Body of pancreas (tissue), 4 donors: ENCODE measurements at places on chromosomes 3 and 15. TPM values are rescaled to one million over a fixed set of nuclear protein-coding genes. Genes with fewer than 3 reads are reported as not detected.

- DNase-seq = no peak
- no peaks in the 10 kb centered on the region for H3K36me3 ChIP-seq
- no peaks in the 10 kb centered on the region for H3K27me3 ChIP-seq
- H3K4me1 ChIP-seq = no peaks in the 10 kb centered on the region
These were observed 29.7 kb downstream of the MRPS11 start for GRCh38 chr15:88497109-88497765.

GRCh38 chr3:24004171-24004938 lies 59.3 kb downstream of the NR1D2 start:
- H3K27me3 ChIP-seq = no peaks in the 10 kb centered on the region
- no peak for DNase-seq
- no peak overlapping the region for H3K27ac ChIP-seq
- no peaks in the 10 kb centered on the region for H3K4me1 ChIP-seq
- no peaks in the 10 kb centered on the region for H3K36me3 ChIP-seq

- DNase-seq = no peak
- H3K27ac ChIP-seq = no peak overlapping the region
- no peaks in the 10 kb centered on the region for H3K27me3 ChIP-seq
These were observed 17.5 kb downstream of the LMCD1 start for GRCh38 chr3:8519156-8519555.

The IGF1R gene
- 55.7 TPM for total RNA-seq

- no peaks in the 10 kb centered on the region for H3K27me3 ChIP-seq
- H3K36me3 ChIP-seq = no peaks in the 10 kb centered on the region
- H3K4me3 ChIP-seq = no peak overlapping the region
- peak overlapping the region; percentile 57 for H3K27ac ChIP-seq
- H3K4me1 ChIP-seq = peaks cover 40% of the 10 kb centered on the region
- DNase-seq = no peak
These were observed 5.1 kb downstream of the PHLDB2 start for GRCh38 chr3:111863942-111864694.

DNA sequence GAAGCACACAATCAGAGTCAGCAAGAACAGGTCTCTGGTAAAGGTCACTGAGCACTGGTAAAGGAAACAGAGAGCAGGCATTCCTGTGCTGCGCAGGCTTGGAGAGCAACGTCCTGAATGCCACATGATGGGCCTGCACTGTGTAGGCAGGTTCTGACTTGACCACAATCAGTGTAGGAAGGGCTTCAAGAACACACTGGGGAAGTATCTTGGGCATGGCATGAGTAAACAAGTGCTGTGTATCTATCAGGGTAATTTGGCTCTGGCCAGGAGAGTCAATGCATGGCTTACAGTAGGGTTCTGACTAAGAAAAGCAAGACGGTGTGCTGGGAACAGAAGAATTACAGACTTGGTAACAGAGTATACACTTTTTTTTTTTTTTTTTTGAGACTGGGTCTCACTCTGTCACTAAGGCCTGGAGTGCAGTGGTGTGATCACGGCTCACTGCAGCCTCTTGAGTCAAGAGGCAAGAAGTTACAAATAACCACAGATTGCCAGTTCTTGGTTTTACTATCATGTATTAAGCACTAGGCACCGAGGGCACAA lies 30.6 kb downstream of the TBC1D2B start:
- no peaks in the 10 kb centered on the region for H3K27me3 ChIP-seq
- no peak for DNase-seq
- peaks cover 47% of the 10 kb centered on the region for H3K4me1 ChIP-seq
- H3K36me3 ChIP-seq = peaks cover 6% of the 10 kb centered on the region

- DNase-seq = no peak
- no peaks in the 10 kb centered on the region for H3K36me3 ChIP-seq
- H3K27ac ChIP-seq = no peak overlapping the region
- no peaks in the 10 kb centered on the region for H3K4me1 ChIP-seq
- H3K4me3 ChIP-seq = no peak overlapping the region
These were observed 470.3 kb upstream of the FRG2C start for GRCh38 chr3:75193797-75194196.

DNA sequence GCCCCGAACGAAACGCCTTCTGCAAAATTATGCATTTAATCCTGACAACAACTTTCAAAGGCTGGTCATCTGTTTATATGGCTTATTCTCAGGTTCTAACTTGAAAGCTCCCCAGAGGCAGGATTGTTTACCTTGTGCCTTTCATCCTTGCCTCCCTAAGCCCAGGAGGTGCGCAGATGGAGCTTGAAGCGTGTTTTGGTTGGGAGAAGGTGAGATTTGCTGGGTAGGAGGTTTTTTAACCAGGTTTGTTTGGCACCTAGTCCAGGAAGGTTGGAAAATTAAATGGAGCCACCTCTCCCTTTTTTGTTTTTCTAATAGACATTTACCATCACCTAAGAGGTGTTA lies 675 bp downstream of the TSEN2 start:
- H3K4me1 ChIP-seq = peaks cover 19% of the 10 kb centered on the region
- no peak for DNase-seq
- H3K27ac ChIP-seq = peak overlapping the region; percentile 84
- H3K36me3 ChIP-seq = no peaks in the 10 kb centered on the region

DNA sequence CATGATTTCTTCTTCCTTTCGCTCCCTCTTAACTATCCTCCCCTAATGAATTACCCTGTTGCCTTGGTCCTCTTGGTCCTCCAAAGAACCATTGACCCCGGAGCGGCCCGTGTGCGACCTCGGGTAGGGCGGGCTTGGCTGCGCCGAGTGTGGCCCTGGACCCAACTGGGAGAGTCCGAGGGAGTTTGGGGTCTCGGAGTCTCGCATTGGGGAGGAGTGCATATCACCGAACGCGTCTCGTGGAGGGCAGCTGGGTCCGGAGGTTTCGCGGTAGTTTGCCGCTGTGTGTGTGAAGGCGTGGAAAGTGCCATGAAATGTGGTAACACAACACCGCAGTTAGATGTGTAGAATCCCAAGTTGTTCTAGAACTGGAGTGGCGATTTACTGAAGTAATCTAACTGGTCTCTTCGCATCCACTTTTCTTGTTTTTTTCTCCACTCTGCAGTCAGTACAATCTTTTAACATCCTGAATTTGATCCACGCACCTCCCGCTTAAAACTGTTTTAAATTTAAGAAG lies 363 bp downstream of the GTF2E1 start:
- peak overlapping the region; percentile 74 for H3K27ac ChIP-seq
- no peak for DNase-seq
- H3K27me3 ChIP-seq = no peaks in the 10 kb centered on the region
- H3K4me3 ChIP-seq = peak overlapping the region; percentile 91

DNA sequence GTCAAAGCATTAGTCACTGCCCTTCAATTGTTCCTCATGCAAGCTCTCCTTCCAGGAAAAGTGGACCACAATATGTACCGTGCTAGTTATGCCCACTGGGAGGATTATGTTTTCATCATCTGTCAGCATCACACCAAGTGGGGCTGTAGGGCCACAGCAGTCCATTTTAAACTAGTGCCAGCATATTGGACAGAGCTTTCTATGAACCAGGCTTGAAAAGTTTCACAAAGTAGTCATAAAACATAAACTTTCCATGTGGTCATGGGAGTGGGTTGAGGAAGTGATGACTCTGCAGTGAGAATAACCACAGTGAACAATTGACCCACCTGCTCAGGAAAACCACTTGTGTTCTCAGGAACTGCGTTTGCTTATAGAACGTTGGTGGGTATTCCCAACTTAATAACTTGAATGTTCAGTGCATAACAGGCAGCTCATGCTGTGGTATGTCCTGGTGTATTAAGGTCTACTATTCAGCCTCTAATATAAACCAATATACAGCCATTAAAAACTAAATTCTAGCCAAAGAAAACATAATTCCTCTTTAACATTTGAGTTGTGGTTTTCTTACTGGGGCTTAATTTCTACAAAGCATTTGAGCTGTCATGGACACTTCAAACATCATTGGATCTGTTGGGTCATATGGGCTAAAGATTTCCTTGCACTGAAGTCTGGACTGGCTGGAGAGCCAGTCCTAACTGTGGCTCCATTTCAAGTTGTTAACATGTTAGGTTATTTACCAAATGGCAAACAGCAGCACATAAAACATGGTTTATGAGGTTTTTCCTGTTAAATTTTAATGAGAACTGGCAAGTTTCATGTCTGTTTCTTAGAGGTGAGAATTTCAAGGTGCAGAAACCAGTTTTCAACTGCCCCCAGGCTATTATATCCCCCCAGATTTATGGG lies 274.1 kb downstream of the OTOL1 start:
- H3K36me3 ChIP-seq = no peaks in the 10 kb centered on the region
- H3K27ac ChIP-seq = no peak overlapping the region
- H3K4me1 ChIP-seq = no peaks in the 10 kb centered on the region
- H3K27me3 ChIP-seq = no peaks in the 10 kb centered on the region
- no peak overlapping the region for H3K4me3 ChIP-seq
- no peak for DNase-seq

The CCNB2 gene
- 0.26 TPM for total RNA-seq

GRCh38 chr15:94584833-94585244 lies 353.5 kb downstream of the MCTP2 start:
- DNase-seq = no peak
- no peaks in the 10 kb centered on the region for H3K27me3 ChIP-seq
- no peak overlapping the region for H3K4me3 ChIP-seq

- H3K36me3 ChIP-seq = no peaks in the 10 kb centered on the region
- H3K27ac ChIP-seq = no peak overlapping the region
- no peak for DNase-seq
- no peaks in the 10 kb centered on the region for H3K27me3 ChIP-seq
- peaks cover 11% of the 10 kb centered on the region for H3K4me1 ChIP-seq
These were observed 180.8 kb downstream of the KCNAB1 start for GRCh38 chr3:156300929-156301840.

DNA sequence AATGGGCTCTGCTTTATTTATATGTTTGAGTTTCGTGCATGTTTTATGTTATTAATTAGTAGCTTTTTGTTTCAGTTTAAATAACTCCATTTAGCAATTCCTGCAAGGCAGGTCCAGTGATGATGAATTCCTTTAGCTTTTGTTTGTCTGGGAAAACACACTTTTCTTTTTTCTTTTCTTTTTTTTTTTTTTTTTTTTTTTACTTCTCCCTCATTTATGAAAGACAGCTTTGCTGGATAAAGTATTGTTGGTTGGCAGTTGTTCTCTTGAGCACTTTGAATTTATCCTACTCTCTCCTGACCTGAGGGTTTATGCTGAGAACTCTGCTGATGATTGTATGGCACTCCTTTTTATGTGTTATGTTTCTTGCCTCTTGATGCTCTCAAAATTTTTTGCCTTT lies 35.7 kb downstream of the TMEM39A start:
- no peaks in the 10 kb centered on the region for H3K27me3 ChIP-seq
- peaks cover 28% of the 10 kb centered on the region for H3K36me3 ChIP-seq
- H3K4me1 ChIP-seq = no peaks in the 10 kb centered on the region

- no peaks in the 10 kb centered on the region for H3K4me1 ChIP-seq
- DNase-seq = no peak
- no peak overlapping the region for H3K27ac ChIP-seq
- H3K27me3 ChIP-seq = no peaks in the 10 kb centered on the region
- no peak overlapping the region for H3K4me3 ChIP-seq
- no peaks in the 10 kb centered on the region for H3K36me3 ChIP-seq
These were observed 40.3 kb upstream of the ICE2 start for GRCh38 chr15:60519218-60519617.

DNA sequence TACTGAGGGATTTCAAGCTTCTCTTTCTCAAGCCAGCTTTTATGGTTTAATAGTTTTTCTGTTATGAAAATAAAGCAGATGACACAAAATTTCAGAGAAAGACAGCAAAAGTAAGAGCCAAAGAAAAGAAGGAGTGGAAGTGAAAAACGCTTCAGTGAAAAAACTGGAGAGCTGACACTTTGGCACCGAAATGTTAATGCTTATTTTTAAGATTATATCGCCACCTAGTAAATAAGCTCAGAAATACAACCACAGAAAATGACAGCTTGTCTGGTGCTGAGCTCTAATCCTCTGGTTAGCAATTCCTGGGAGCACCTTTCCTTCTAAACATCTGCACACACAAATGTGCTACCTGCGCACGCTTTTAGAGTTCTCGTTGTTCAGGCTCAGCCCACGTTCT lies 101.6 kb downstream of the ZPLD1 start:
- no peaks in the 10 kb centered on the region for H3K27me3 ChIP-seq
- no peak overlapping the region for H3K27ac ChIP-seq
- H3K36me3 ChIP-seq = no peaks in the 10 kb centered on the region
- DNase-seq = peak; percentile 9

GRCh38 chr15:62068071-62068809 lies 1.5 kb downstream of the C2CD4A start:
- peak overlapping the region; percentile 80 for H3K27ac ChIP-seq
- H3K36me3 ChIP-seq = no peaks in the 10 kb centered on the region
- DNase-seq = peak; percentile 59
- no peaks in the 10 kb centered on the region for H3K27me3 ChIP-seq
- peak overlapping the region; percentile 8 for H3K4me3 ChIP-seq

DNA sequence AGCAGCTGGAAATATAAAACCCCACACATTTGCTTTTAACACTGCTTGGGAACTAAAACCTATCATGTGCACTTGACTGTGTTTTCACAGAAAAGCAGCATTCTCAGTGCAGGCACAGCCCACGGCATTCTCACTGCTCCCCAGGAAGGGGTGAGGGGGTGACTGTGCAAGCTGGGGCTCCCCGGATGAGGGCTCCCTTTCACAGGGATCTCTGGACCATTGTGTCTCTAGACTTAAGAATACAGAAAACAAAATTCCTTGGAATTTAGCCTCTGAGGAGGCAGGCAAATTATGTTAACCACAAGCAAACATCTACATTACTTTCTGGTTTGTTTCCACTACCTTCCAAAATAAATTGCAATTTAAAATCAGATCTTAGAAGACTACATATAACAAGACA lies 100.3 kb downstream of the FSIP1 start:
- H3K4me3 ChIP-seq = no peak overlapping the region
- H3K27me3 ChIP-seq = no peaks in the 10 kb centered on the region

DNA sequence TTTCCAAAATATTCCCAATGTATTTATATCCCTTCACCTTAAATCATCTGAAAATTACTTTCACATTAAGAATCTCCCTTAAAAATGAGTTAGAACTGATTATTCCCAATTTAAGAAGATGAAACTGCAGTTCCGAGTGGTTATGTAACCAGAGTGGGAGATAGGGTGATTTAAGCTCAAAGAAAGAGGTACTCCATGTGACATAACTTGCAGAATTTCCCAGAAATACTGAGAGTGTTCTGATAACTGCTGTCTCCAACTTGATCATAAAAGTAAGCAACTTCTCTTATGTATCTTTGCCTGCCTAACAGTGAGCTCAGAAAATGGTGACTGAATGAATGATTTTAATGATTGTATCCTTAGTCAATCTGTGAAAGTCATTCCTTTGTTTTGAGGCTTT lies 32.3 kb downstream of the ARRDC4 start:
- no peaks in the 10 kb centered on the region for H3K36me3 ChIP-seq
- peaks cover 47% of the 10 kb centered on the region for H3K4me1 ChIP-seq
- H3K27me3 ChIP-seq = no peaks in the 10 kb centered on the region
- H3K27ac ChIP-seq = no peak overlapping the region
- DNase-seq = no peak

The KNG1 gene
- total RNA-seq = not detected

DNA sequence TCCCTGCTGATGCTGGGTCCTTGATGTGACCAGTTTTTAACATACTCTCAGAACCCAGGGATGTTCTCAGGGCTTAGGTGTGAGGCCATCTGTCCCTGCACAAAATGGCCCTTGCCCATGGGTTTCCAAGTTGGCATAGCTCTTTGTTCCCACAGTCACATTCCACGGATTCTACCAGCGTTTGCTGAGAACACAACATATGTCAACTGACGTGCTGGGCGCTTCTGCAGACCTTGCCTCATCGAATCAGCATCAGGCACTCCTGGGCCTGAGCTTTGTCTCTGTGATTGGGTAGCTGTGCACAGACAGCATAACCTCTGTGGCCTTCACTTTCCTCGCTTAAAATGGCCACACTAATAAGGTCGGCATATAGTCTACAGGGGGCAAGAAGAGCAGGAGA lies 69.0 kb downstream of the MGLL start:
- no peaks in the 10 kb centered on the region for H3K36me3 ChIP-seq
- no peaks in the 10 kb centered on the region for H3K27me3 ChIP-seq
- no peak overlapping the region for H3K4me3 ChIP-seq
- no peak for DNase-seq
- peaks cover 6% of the 10 kb centered on the region for H3K4me1 ChIP-seq
- no peak overlapping the region for H3K27ac ChIP-seq

The LRTM1 gene
- total RNA-seq = not detected
